ENCODE measurements at places on chromosomes 1 and 21.
A peak's percentile ranks its signal among the peaks of the same experiment; 100 is the strongest.

GRCh38 chr1:91557826-91558225, 57.2 kb downstream of the CDC7 start:
- DNase-seq: no peak

GRCh38 chr1:173360487-173361063, 116.6 kb upstream of the PRDX6 start:
- no peak for DNase-seq

DNA sequence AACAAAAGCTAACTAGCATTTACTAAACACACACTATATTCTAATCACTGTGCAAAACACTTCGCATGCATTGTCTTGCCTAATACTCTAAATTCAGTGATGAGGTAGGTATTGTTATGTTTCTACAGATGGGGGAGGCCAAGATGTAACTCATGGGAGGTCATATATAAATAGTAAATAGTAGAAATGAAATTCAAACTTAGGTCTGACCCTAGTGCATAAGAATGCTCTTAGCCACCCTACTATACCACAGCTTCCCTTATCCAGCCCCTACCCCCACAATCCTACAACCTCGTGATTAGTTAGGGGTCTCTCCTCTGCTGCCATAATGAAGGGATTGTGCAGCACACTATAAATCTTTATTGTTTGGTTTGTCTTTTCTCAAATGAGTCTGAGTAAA, 3.3 kb downstream of the PFDN2 start:
- DNase-seq: no peak

DNA sequence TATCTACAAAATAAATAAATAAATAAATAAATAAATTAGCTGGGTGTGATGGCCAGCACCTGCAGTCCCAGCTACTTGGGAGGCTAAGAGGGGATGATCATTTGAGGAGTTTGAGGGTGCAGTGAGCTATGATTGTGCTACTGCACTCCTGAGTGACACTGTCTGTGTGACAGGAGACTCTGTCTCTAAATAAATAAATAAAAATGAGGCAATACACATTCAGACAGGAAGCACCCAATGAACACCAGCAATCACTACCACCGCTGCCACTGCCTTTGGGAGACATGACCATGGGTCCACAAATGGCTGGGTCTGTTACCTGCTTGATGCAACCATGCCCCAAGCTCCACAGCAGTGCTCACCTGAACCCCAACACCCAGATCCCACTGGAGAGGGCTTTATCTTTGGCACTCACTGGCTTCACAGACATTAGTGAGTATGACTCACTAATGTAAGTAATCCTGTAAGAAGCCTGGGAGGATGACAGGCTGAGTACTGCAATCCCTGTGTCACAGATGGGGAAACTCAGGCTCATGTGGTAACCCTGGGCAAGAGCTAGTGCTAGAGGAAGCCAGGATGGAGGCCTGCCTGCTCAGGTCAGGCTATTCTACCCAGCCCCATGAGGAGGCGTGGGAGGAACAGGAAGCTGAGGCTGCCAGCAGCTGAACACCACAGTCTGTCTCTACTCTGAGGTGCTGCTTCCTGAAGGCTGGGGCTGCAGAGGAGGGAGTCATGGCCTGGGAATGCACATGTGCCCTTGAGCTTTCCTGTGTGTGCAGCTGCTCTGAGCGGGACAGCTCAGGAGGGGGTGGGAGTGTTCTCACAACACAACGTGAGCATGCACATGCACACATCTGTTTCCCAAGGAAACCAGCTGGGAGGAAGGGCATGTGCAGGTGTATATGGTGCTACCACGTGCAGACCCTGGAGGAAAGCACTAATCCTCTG, 43.0 kb downstream of the SLC9A1 start:
- peak; percentile 46 for DNase-seq

GRCh38 chr1:245353915-245354775, 199.4 kb downstream of the KIF26B start:
- DNase-seq: no peak

GRCh38 chr1:111487133-111487532, 13.3 kb downstream of the C1orf162 start:
- DNase-seq: no peak

- DNase-seq: no peak
These were observed 30.8 kb downstream of the CD2 start for GRCh38 chr1:116785006-116785405.
